ENCODE measurements at places on chromosomes 5 and 9.

GRCh38 chr9:125988479-125989050 lies 241.4 kb downstream of the PBX3 start:
- DNase-seq, result no peak

DNA sequence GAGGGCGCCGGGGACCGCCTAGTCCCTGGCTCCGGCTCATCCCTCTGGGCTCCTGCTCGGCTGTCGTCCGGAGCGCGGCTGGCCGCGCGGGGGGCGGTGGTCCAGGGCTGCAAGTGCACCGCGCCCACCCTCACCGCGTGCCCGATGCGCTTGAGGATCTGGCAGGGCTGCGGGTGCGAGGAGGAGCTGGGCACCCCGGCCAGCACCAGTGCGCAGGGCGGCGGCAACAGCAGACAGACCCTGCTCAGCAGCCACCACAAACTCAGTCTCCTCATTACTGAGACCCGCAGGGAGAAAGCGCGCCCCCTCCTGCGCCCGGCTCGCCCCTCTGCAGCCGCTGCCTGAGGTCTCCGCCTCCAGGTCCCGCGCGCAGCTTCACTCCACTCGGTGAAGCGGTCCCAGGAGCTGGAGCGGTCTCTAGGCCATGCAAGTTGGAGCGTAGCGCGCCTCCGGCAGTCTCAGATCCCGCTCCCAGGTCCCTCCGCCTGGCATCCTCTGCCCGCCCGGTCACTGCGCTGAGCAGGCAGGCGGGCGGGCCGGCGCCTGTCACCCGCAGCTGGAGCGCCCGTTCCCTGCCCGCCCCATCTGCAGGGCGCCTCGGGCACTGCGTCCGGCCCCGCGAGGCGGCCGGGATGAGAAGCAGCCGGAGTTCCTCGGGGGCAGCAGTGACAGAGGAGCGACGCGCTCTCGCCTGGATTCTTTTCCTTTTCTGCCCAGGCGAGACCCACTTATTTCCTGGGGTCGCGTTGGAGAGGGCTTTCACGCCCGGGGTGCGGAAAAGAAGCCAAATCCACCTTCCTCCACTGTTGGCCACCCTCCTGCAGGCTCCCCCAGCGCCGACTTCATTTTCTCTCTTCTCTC lies 512 bp downstream of the GRIN3A start:
- no peak for DNase-seq

- DNase-seq, result no peak
These were observed 438.5 kb downstream of the MED10 start for GRCh38 chr5:5939759-5940370.

- no peak for DNase-seq
These were observed 36.4 kb downstream of the RASGEF1C start for GRCh38 chr5:180172447-180173197.

- DNase-seq, result no peak
These were observed 176.6 kb downstream of the ZDHHC21 start for GRCh38 chr9:14516656-14517055.

DNA sequence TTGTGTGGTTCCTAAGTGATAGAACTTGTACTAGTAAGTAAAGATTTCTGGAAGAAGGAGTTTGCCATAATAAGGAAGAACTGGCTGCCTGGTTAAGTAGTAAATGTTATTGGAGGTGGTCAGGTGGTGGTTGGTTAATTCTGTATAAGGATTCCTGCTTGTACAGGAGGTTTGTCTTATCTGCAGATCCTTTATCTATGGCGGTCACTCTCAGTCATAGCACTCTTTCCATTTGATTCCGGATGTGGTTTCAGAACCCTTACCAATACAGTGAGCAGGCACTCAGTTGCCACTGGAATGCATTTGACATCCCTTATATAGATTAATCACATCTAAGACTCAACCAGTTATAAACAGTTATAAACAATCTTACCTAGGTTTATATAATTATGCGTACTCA lies 50.3 kb downstream of the RAD50 start:
- DNase-seq, result no peak

DNA sequence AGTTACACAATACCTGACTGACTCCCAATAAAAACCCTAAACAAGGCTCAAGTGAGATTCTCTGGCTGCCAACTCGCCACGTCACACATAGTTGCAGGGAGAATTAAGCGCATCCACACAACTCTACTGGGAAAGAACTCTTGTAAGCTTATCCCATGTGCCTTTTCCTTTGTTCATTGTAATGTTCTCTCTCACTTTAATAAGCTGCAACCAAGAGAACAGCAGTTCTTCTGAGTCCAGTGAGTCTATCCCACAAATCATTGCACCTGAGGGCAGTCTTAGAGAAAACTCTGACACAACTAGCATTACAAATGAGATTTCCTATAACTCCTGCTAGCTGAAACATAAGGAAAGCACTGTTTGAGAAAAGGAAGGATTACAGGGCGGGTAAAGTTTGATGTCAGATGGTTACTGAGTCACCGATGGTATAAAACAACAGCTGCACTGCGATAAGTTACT lies 27.4 kb downstream of the CENPK start:
- no peak for DNase-seq

- DNase-seq, result no peak
These were observed 126.8 kb upstream of the STC2 start for GRCh38 chr5:173454736-173455598.

- no peak for DNase-seq
These were observed 27.4 kb downstream of the OXCT1 start for GRCh38 chr5:41842777-41843176.

GRCh38 chr9:22650946-22651345 lies 204.3 kb downstream of the DMRTA1 start:
- DNase-seq, result no peak

DNA sequence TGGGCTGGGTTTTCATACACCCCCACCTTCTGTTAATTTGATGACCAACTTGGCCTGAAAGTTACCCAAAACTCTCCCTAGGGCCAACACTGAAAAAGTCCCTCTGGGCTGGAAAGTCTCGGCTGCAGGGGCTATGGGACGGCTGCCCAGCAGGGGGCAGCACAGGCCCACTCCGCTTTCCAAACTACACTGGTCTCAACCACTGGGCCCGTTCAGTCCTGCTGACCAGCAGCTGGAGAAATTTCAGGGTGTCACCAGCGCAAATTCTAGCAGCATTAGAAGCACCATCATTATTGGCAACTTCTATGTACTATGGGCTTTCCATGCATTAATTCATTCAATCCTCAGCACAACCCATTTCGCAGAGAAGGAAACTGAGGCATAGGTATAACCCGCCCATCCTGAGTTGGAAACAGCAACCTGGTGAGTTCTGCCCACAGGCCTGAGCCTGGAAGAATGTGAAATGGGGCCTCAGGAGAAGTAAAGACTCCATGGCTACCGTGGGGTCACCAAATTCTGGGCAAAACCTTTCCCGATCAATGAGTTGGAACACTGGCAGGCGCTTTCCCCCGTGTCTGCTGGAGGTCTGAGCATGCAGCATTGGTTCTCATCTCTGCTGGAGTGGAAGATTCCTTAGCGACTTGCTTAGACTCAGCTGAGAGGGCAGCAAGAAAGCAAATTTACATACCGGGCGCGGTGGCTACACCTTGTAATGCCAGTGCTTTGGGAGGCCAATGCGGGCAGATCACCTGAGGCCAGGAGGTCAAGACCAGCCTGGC lies 9.7 kb downstream of the ORM2 start:
- DNase-seq, result no peak

DNA sequence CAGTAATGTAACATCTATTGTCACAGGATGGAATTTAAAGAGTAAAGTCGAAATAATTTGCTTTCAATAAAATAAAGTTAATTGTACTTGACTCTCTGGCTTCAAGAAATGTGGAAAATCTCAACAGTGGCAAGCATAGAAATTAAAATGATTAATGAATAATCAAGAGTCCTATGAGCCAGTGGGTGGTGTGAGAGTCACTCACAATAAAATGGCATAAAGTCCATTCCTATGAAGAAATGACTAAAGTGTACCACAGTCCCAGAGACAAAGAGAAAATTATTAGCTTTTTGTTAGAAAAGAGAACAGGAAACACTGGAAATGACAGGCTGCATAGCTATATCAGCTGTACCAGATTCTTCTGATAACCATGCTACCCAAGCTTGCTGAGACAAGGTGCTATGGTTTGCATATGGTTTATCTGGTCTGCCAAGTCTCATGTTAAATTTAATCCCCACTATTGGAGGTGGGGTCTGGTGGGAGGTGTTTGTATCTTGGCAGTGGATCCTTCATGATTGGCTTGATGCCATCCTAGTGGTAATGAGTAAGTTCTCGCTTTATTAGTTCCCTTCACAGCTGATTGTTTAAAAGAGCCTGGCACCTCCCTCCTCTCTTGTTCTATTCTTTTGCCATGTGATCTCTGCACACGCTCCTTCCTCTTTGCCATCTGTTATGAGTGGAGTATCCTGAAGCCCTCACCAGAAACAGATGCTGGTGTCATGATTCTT lies 647.7 kb upstream of the ITGA1 start:
- no peak for DNase-seq

GRCh38 chr5:178221282-178221681 lies 11.3 kb downstream of the PHYKPL start:
- DNase-seq, result no peak

- no peak for DNase-seq
These were observed 434.1 kb downstream of the ZSWIM6 start for GRCh38 chr5:61766141-61766540.

GRCh38 chr5:173812811-173813550 lies 75.2 kb upstream of the CPEB4 start:
- no peak for DNase-seq

DNA sequence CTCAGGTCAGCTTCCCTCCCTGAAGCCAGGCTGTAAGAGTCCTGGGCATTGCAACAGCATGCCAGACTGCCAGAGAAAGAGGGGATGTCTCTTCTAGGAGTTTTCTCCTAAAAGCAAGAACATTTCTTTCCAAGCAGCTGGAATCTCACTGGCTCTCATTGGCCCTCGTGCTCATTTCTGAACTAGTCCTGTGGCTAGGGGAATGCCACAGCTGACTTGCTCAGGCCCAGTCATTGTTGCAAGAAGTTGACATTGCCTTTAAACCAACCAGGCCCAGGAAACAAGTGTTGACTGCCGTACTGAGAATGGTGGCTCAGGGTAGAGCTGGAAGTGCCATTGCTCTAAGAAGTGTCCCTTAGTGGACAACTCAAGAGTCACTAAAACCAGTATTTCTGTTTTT lies 15.0 kb upstream of the CEP120 start:
- no peak for DNase-seq

GRCh38 chr5:38202741-38203140 lies 55.6 kb upstream of the EGFLAM start:
- DNase-seq, result no peak

DNA sequence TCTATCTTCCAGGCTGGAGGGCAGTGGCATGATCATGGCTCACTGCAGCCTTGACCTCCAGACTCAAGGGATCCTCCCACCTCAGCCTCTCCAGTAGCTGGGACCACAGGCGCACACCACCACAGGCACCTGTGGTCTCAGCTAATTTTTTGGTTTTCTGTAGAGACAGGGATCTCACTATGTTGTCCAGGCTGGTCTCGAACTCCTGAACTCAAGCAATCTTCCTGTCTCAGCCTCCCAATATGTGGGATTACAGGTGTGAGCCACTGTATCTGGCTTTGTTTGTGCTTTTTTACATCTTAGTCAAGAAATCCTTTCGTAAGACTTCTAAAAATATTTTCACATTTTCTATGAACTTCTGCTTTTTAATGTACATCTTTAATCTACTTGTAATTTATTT lies 116.9 kb downstream of the DENND1A start:
- no peak for DNase-seq

Data from caudate nucleus (tissue), 63 donors.